ENCODE measurements at places on chromosomes 7 and 10.

DNA sequence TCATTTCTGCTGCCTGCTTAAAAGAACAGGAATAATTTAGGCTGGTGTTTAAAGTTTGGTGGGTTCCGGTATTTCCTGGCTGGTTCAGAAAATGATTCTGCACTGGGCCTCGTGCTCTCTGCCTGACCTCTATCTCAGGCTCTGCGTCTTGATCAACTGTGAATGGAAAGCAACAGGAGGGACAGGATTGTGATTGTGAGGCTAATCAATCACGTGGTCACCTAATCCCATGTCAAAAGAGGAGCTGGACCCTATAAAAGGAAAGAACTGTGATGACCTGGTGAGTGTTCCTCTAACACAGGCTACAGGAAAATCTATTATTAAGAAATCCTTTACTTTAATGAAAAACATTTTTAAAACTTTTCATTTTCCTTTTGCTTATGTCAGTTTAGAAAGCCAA, at the start of gene DHX32:
Gene DHX32, minus strand, starts transcription at position 101 of the 400 bp plus-strand sequence. CDS start 468 bp downstream, outside the sequence.
- DNase-seq: no peak

- DNase-seq: no peak
Measured at GRCh38 chr10:68924593-68924992, 23.5 kb downstream of the DDX50 start.

DNA sequence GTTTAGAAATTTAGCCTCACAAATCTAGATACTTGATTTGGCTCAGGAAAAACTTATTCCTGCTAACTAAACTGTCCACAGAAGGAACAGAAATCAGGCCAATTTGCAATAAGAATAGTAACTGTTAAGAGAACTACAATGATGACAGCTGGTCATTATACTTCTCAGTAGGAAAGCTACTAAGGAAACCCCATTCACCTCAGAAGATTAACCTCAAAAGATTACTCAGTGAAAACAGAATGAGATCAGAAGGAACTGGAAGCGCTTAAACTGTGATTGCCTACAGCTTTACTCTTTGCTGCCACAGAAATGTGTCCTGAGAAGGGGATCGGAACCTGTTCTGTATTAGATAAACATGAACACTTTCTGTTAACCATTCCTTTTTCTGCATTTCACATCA, 24.3 kb upstream of the DNAJB12 start:
- no peak for DNase-seq

GRCh38 chr7:115274-115911, 77.0 kb upstream of the FAM20C start:
- no peak for DNase-seq

DNA sequence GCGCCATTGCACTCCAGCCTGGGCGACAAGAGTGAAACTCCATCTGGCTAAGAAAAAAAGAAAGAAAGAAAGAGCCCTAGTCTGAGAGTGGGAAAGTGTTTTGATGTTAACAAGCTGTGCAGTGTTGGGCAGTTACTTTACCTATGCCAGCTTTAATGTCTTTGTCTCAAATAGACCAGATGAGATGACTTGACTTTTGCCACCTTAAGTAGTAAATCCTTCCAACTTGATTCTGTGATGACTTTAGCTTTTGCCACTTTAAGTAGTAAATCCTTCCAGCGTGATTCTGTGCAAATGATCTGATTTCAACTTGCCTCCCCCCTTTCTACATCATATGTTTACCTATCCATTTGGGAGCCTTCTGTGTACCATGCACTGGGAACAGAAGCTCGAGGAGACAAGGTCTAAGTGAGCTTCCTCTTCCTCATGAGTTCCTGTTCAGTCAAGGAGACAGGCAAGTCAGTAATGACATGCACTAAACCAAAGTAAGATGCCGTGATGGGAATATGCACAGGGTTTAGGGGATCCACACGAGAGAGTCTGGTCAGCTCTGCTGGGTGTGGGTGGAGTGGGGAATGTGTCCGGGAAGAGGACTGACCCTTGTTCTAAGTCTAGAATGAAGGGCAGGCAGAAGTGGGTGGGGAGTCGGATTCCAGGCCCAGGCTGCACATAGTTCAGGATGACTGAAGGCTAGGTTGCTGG, 17.2 kb downstream of the INPP5F start:
- no peak for DNase-seq

DNA sequence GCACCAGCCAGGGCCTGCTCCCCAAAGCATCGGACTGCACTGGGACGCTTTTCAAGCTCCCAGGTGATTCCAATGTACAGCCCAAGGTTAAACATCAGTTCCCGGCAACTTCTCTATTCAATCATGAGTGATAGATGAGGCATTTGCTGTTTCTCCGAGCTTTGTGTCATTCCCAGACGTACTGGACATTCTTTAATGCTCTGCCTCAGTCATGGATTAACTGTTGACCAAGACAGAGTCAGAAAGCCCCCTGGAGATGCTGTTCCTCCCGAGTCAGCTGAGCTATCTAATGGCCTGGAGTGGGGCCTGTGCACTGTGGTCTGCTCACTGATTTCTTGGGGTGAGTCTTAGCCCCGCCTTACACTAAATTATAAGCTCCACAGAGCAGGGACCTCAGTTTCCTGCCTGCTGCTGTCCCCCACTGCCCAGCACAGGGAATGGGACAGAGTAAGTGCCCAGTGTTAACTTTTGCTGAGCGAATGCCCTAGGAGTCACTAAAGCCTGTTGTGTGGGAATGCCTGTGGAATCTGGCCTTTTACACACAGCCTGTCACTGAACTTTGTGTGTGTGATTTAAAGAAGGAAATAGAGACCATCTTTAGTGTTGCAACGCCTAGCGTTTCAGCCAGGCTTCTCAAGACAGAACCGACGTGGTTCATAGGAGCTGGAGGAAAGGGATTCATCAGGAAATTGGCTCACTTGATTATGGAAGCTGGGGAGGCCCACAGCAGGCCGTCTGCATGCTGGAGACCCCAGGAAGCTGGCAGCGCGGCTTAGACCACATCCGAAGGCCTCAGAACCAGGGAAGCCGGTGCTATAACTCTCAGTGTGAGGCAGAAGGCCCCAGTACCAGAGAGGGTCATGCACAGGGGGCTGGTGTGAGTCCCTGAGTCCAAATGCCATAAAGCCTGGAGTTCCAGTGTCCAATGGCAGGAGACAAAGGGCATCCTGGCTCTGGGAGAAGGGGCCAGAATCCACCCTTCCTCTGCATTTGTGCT, 29.3 kb upstream of the RNF32 start:
- DNase-seq: no peak
